HS-27A (cell line): ENCODE measurements at places on chromosomes 2 and 18.

- no peak for DNase-seq
Observed at GRCh38 chr2:30417253-30417652, 29.8 kb upstream of the LCLAT1 start.

DNA sequence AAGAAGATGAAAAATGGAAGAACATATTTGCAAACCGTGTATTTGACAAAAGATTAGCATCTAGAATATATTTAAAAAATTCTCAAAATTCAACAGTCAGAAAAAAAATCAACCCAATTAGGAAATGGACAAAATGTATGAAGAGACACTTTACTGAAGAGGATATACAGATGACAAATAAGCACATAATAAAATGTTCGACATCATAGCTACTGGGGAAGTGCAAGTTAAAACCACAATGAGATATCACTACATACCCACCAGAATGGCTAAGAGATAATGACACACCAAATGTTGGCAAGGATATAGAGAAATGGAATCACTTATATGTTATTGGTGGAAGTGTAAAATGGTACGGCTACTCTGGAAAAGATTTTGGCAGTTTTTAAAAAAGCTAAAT is 11.7 kb upstream of the NUP35 start:
- DNase-seq: no peak

DNA sequence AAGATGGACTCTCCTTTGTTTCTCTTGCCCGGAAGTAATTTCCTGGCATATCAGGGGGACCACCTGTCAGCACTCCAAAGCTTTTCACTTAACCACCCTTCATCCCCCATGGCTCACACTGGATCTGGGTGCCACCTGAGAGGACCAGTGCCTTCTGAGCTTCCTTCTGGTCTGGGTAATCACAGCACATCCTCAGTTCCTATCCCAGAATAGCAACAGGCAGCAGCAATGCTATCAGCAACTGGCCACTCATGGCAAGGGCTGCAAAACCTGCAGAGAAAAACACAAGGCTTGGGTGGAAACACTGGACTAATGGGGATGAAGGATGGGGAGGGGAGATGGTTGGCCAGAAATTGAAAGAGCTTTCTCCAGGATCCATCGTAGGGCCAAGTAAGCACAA is 59.9 kb upstream of the STPG4 start:
- no peak for DNase-seq

GRCh38 chr2:31555967-31556706 is 24.6 kb downstream of the SRD5A2 start:
- DNase-seq: no peak

- peak; percentile 95 for DNase-seq
Observed at GRCh38 chr18:14971461-14972185, 223.7 kb downstream of the ANKRD30B start.

DNA sequence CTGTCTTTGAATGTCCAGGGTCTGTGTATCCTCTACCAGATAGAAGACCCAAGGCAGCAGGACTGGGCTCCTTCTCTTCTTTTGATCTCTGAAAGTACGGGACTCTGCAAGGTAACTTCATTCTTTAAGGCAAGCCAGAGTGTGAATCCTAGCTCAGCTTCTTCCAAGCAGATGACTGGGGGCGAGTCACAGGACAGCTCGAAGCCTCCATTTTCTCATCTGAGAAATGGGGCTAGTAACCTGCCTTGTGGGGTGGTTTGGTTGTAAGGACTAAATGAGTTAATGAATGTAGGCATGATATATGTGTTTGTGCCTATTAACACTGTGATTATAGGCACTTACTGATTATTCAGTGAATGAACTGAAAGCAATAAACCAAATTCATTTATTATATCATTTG is 46.7 kb downstream of the DGKD start:
- no peak for DNase-seq

GRCh38 chr2:41405441-41405840 is 642.4 kb upstream of the PKDCC start:
- DNase-seq: no peak

DNA sequence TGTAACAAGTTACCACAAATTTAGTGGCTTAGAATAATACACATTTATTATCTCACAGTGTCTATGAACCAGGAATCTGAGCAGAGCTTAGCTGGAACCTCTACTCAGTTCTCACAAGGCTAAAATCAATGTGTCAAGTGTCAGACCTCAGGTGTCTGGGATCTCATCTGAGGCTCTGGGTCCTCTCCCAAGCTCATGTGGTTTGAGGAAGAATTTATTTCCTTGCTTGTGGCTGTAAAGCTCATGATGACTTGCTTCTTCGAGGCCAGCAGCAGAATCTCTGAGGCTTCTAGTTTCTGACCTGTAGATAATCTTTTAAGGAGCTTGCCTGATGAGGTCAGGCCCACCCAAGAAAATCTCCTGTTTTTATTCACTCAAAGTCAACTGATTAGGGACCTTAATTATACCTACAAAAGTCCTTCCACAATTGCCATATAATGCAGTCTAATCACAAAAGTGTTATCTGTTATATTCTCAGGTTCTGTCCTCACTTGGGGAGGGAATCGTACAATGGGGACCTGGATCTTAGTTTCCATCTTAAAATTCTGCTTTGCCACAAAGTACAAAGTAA is 14.3 kb downstream of the NCKAP5 start:
- DNase-seq: no peak

- DNase-seq: no peak
Observed at GRCh38 chr2:12192762-12193161, 446.3 kb downstream of the LPIN1 start.

GRCh38 chr2:44549099-44549471 is 187.3 kb downstream of the CAMKMT start:
- peak; percentile 97 for DNase-seq

- no peak for DNase-seq
Observed at GRCh38 chr18:26928670-26929313, 63.3 kb upstream of the AQP4 start.

- DNase-seq: no peak
Observed at GRCh38 chr2:236730393-236730792, 160.8 kb downstream of the ACKR3 start.

DNA sequence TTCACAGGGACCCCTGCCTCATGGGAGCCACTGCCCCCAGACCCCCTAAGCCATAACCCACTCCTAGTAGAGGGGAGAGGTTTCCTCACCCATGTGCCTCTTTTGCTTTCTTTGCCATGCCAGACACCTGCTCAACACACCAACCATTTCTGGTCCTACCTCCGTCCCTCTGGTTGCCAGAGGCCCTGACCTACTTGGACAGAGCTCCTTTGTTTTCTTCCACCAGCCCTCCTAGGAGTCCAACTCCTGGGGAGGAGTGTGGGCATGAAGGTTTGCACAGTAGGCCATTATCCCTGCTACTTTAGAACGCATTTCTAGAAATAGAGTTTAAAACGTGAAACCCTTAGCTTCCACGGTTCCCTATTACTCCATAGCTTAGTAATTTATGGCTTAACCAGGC is 76.6 kb upstream of the FAM237A start:
- no peak for DNase-seq

DNA sequence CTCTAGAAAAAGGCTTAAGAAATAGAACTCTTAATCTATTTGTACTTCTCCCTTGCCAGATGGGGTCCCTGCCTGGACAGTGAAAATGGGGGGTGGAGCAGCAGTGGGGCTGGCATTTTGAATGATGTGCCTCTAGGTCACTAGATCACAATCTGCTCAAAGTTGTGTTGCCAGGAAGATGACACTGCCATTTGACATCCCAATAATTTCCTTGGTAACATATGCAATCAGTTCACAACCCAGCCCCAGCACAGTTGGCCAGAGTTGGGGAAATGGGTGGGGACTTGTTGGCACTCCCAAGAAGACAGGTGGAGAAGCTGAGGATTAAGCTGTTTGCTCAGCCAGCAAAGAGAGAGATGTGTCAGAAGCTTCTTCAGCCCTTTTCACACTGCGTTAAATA is 558.3 kb upstream of the KLHL29 start:
- DNase-seq: no peak

DNA sequence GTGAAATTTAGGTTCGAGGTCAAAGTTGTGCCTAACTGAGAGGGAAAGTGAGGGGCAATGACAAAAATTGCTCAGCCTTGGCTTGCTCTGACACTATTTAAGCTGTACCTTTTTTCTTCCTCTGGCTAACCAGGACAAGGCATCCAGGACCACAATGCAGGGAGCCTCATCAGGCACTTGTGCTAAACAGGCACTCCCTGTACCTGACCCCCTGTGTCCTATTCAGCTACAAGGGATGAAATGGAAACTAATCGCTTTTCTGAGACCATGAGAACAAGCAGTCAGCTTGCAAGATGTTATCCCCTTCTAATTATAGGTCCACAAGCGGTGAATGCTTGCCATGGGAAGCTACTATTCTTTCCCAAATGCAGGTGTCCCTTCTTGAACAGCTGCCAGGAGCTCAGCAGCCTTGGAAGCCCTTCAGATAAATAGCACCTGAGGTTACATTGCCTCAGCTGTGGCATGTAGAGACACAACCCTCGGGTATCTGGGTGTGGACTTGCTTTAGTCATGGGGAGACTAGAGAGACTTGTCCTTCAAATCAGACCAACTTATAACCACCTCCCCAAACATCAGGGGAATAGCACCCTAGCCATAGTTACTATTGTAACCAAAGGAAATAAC is 19.1 kb upstream of the ITGA6 start:
- no peak for DNase-seq

GRCh38 chr18:45227001-45227742 is 388.1 kb upstream of the SLC14A2 start:
- DNase-seq: no peak

DNA sequence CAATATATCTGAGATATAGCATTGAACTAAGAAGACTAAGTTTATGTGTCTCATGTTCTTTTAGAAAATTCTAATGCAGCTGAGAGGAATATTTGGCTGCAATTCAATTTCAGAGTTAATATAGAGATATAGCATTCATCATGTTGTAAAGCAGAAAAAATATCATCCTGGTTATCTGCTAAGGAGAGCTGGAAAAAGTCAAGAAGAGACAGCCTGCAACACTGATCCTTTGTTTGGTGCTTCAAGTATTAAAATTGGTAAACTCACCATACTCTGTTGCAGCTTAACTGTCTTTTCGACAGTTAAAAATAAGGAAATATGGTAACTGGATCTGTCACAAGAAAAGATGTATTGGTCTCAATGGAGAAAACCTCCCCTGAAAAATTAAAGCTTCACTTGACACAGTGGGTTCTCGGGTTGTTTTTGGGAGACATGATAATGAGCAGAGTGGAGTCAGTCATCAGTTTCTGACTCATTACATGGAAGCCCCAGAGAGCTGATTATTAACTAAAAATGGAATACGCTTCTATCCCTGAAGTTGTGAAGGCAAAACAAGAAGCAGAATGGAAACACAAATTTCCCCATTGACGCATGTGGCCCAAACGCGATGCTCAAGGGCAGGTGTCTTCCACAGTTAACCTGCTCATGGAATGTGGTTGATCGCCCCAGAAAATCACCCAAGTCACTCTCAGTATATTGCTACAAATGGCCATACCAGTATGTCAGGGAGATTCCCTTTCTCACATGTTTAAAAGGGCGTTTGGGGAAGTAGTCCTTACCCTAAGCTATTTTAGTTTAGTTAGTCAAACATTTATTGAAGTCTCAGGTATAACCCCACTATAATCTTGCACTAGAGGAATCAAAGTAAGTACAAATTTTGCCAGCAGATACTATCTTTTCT is 8.2 kb downstream of the BCL2 start:
- DNase-seq: no peak

GRCh38 chr2:161090411-161090810 is 69.8 kb upstream of the TANK start:
- DNase-seq: no peak

GRCh38 chr2:218129458-218130135 is 3.8 kb downstream of the CXCR2 start:
- DNase-seq: no peak

DNA sequence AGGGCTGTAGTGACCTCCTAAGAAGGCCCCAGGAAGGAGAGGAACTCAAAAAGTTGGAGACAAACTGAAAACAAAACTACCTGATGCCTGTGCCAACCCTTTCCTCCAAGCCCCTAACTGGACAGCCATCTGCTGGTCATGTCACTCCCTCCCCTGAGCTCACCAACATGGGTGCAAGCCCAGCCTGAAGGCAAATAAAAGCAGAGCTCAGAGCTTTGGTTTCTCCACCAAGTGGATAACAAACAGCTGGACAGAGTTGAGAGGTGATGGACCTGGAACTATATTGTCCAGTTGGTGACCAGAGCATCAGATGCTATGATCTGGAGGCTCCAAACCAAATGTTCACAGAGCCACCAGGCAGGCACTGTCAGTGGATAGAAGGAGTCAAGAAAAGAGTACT is 34.6 kb upstream of the MAL start:
- no peak for DNase-seq

DNA sequence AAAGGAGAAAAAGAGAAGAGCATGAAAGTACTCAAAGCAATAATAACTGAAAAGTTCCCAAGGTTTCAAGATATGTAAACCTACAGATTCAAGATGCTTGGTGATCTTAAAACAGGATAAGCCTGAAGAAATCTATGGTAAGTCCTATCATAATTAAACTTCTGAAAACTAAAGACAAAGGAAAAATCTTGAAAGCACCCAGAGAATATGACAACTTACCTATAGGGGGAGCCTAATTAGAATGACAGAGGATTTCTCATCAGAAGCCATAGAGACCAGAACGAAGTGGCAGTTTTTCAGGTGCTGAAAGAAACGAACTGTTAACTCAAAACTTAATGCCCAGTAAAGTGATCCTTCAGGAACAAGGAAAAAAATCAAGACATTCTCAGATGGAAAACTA is 59.7 kb downstream of the XDH start:
- DNase-seq: no peak

GRCh38 chr2:197310987-197311420 is 424 bp upstream of the ANKRD44 start:
- DNase-seq: no peak

- DNase-seq: no peak
Observed at GRCh38 chr18:31056296-31056695, 13.8 kb upstream of the DSC3 start.

GRCh38 chr2:55500025-55500424 is 19.5 kb upstream of the CFAP36 start:
- DNase-seq: no peak

GRCh38 chr2:30481323-30481800 is 34.3 kb downstream of the LCLAT1 start:
- no peak for DNase-seq

- no peak for DNase-seq
Observed at GRCh38 chr18:44917216-44918141, 236.8 kb downstream of the SETBP1 start.

DNA sequence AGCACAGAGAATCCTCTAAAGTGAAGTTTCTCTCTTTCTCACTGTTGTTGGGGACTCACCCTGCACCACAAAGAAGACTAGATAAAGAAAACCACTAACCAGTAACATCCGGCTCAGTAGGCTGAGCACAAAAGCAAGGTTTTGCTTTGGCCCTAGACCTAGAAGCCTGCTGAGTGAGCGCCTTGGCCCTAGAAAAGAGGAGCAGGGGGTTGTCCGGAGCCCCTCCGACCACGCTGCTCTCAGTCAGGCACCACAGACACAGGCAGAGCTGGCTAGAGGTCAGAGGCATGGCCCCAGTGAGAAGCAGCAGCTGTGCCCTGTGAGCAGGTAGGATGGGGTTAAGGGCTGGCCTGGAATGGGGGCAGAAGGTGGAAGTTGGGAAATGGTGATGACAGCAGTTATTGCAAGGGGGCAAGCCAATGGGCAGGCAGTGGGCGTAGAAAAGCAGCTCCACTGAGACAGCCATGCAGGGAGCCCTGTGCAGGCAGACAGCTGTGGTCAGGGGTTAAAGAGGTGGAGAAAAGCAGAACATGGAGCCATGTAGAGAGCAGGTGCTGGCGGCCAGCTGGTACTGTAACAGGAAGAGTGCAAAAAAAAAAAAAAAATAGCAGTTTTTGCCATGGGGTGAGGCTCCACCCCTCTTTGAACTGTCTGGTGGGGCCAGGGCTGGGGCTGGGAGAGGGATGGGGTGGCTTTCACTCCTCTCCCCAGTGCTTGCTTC is 36.9 kb upstream of the SLC14A1 start:
- no peak for DNase-seq

- peak; percentile 51 for DNase-seq
Observed at GRCh38 chr2:197873293-197873701, 68.9 kb downstream of the PLCL1 start.
